Kidney capillary endothelial cell (primary cell): ENCODE measurements at places on chromosomes 3 and 15.

- DNase-seq: peak; percentile 32
These were observed 5.0 kb downstream of the ACOX2 start for GRCh38 chr3:58531956-58532355.

GRCh38 chr3:142056656-142057330 lies 92.6 kb downstream of the TFDP2 start:
- no peak for DNase-seq

DNA sequence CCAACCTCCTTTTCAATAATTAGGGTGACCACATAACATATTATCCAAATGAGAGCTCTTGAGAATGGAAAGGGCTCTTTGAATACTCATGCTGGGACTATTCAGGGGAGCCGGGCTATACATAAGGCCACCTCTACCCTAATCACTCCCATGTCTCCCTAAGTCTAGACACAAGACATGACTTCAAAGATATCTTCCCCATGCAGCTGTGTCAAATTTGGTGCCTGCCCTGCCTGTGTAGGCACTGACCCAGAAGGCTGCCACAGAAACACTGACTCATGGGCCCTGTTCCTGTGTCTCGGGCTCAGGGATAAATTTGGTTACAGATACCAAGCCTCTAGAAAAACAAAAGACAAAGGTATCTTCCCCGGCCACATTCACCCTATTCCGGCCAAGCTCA lies 70.3 kb downstream of the MYLK start:
- DNase-seq: no peak

DNA sequence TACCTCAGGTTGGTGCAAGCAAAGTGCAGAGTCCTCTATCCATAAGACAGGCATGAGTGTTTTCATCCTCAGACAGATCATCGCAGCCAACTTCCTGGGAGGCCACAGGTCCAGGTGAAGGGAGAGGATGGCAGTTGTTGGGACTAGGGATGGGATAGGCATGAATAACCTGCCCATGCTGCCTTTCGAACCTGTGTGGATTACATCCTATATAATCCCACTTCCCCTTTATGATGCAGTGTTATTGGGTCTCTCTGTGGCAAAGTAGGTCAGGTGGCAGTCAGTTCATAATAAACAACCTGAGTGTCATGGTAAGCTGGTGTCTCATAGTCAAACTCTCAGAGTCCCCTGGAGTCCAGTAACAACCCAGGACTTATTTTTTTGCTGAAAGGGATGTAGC lies 40.4 kb downstream of the CCR3 start:
- DNase-seq: no peak

DNA sequence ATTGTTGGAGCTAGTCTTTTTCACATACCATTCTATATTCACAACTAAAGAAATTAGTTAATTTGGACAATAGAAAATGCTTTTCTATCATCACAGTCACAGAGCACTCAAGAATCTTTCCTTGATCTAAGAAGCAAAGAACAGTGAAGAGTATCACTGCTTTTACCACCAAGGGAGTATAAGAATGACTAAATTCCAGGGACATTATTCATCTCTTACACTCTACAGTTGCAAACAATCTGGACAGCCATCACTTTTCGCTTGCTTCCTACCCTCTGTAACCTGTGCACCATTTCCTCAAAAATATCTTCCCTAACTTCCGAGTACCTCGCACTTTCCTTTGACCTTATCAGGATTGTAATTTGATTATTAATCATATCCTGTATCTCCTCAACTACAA lies 359.5 kb upstream of the TMCO5A start:
- DNase-seq: no peak

DNA sequence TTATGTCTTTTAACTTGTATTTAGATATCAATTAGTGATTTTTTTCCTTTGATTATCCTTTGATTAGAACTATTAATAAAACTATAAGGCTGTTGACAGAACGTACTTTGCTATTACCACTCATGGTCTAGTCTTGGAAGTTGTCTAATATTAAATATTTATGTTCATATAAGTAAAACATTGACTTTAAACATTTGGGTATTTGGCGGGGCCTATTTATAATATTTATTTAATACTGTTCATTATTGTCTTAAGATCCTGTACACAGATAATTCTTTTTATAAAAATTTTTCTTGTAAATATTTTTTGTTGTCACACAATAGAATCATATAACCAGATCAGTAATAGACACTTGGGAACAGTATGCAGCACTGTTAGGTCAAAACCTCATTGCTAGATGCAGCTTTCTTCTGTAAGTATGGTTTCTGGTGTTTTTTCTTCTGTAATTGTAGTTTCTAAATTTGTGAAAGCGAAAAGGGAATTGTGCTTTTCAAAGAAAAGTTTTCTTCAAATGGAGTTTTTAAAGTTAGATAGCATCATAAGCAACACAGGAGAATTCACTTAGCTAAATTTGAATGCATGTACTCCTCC lies 93.4 kb downstream of the FNDC3B start:
- no peak for DNase-seq

- no peak for DNase-seq
These were observed 52.2 kb downstream of the ABI3BP start for GRCh38 chr3:100941041-100941440.

DNA sequence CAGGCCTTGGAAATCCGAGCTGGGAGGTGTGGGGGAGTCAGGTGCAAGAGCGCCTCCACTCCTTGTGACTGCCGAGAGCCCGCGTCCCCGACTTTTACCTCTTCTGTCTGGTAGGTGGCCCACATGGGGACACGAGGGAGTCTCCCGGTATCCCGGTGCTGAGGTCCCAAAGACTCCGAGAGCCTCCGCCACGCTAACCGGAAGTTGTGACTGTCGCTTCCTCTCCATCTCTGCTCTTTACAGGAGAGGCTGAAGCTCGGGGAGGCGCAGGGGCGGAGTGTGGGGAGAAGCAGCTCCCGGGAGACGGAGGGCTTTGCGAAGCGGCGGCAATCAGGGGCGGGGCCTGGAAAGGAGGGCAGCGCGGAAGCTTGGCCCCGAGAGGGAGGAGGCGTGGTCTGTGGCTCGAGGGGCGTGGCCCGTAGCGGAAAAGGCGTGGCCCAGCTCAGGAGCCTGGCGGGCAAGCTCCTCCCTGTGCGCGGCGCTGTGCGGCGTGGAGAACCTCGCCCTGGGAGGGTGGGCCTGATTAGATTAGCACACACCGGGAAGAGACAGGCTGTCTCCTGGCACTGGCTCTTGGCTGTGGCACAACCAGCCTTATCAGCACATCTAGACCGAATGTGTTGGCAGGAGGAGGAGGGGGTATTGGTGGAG lies 143.9 kb downstream of the GABRB3 start:
- DNase-seq: no peak

GRCh38 chr3:4476496-4476895 lies 9.4 kb upstream of the SUMF1 start:
- no peak for DNase-seq

DNA sequence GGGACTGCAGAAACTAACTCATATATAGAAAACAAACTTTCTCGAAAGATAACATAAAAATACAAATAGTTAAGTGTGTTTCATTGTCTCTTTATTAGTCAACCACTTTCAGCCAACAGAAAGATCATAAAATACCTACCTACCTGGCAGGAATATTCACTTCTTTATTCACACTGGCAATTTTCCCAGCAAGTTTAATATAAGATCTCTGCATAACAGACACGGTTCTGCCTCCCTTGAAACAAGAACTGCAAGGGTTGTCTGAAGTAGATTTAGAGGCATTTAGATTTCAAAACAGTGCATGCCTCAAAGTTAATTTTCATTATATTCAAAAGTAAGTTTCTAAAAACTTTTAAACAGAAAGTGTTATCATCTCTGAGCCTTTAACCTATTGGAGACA lies 7.1 kb downstream of the NPTN start:
- no peak for DNase-seq

DNA sequence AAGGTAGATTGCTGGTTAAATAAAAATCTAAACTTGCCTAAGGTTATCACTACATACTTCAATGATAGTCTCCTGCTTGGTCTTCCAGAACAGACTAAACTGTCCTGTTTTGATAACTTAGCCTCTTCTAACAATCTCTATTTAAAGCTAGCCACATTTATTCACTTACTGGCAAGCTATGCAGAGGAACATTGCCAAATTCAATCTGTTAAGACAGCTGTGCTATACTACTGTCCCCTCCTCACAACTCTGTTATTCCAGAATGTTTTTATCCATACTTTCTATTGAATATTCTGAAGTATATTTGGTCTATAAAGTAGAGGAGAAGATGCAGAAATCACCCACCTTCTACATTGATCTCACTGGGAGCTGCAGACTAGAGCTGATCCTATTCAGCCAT lies 594.0 kb upstream of the CCDC54 start:
- DNase-seq: no peak

DNA sequence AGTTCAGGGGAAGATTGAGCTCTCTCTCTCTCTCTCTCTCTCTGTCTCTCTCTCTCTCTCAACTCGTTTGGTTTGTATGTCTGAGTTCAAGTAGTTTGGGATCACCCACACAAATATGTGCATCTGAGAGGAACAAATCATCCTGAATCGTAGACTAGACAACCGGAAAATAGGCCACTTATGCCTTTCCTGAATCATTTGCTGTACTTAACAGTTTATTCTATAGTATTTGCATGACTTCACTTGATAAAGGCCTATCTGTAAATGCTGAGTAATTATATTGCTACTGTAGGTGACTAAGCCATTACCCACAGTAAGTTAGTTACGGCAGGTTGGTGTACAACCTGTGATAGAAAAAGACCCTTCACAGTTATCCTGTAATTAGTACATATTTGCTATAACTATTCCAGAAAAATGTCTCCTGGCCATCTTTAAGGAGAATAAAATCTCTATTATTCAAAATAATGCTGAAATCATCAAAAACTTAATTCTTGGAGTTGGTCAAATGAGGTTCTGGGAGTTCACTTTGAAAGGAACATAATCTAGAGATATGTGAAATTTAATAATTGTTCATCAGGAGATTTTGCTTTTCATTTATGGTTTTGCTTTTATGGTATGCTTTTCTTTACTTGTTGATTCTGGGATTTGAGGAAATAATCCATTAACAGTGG lies 31.1 kb downstream of the OXSM start:
- DNase-seq: no peak

DNA sequence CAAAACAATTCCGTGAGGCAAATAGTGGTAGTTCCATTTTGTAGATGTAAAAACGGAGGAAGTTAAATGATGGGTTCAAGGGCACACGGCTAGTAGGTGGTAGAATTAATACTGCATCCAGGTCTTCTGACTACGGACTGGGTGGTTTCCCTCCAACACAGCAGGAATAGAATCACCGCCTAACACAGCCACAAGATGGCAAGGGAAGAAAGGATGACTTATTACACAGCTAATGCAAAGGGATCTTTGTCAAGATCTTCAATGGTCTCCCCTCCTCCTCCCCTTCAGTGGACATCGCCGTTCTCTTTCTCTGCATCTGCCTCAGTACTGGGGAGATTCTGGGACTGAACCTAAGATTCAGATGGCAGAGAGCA lies 524 bp upstream of the TOPBP1 start:
- DNase-seq: peak; percentile 18

DNA sequence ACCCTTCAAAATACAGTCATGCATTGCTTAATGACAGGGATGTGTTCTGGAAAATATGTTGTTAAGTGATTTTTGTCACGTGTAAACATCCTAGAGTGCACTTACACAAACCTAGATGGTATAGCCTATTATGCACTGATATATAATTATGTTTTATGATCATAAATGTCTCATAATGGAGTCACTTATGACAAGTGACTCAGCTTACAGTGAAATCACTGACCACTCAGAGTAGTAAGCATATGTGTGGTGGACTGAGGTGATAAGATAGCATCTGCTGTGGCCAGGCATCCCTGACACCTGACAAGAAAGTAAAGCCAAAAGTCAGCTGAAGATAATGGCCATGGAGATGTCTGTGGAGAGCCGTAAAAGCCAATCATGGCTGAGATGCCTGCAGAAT lies 5.4 kb downstream of the ACAD11 start:
- no peak for DNase-seq

GRCh38 chr3:148379763-148380382 lies 317.8 kb upstream of the AGTR1 start:
- DNase-seq: peak; percentile 63

- DNase-seq: no peak
These were observed 29.8 kb downstream of the ERICH6 start for GRCh38 chr3:150673966-150674365.

DNA sequence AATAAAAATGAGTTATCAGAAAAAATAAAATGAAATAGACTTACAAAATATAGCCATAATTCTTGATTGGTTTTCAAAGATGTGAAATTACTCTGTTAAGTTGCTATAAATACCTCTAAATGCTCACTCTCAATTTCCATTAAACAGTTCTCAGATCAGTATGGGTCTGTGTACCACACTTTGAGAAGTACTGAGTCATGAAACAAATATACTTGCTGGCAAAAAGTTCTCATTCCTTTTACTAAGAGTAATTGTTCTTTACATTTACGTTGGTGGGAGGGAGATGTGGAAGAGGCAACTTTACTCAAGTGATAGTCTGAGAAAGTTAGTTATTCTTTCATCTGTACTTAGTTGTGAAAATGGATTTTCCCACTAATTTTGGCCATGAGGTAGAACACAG lies 96.3 kb downstream of the ZNF385D start:
- DNase-seq: no peak

- DNase-seq: no peak
These were observed 66.3 kb downstream of the CRYGS start for GRCh38 chr3:186477876-186478275.

GRCh38 chr3:97815149-97815917 lies 6.5 kb upstream of the CRYBG3 start:
- no peak for DNase-seq

DNA sequence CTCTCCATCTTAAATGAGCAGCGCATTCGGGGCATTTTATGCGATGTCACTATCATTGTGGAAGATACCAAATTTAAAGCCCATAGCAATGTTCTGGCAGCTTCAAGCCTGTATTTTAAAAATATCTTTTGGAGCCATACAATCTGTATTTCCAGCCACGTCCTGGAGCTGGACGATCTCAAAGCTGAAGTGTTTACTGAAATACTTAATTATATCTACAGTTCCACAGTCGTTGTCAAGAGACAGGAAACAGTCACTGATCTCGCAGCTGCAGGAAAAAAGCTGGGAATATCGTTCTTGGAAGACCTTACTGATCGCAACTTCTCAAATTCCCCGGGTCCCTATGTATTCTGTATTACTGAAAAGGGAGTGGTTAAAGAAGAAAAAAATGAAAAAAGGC lies 44.4 kb upstream of the RASA2 start:
- DNase-seq: no peak

GRCh38 chr15:54567408-54568035 lies 589.3 kb downstream of the UNC13C start:
- no peak for DNase-seq
